ENCODE measurements at places on chromosomes 7 and 10.

DNA sequence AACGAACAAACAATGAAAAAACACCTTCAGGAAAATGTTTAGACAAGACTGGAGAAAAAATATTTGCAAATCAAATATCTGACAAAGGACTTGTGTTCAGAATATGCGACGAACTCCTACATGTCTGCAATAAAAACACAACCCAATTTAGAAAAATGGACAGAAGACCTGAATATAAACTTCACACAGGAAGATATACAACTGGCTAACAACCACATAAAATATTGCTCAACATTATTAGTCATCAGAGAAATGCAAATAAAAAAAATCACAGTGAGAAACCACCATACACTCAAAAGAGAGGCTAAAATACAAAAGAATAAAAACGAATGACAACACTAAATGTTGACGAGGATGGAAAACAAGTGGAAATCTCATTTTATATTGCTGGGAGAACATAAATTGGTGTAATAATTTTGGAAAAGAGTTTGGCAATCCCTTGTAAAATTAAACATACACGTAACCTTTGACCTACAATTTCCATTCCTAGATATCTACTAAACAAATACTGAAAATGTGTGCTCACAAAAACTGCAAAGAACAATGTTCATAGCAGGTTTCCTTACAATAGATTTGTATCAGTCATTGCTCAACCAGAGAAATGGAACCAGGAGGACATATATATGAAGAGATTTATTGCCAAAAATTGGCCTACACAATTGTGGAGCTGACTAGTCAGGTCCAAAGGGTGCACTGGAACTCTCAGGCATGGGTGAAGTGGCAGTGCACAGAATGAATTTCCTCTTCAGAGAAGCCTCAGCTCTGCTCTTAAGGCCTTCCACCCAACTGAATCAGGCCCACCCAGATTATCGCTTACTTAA, 82.9 kb upstream of the OGDHL start:
- DNase-seq = no peak

DNA sequence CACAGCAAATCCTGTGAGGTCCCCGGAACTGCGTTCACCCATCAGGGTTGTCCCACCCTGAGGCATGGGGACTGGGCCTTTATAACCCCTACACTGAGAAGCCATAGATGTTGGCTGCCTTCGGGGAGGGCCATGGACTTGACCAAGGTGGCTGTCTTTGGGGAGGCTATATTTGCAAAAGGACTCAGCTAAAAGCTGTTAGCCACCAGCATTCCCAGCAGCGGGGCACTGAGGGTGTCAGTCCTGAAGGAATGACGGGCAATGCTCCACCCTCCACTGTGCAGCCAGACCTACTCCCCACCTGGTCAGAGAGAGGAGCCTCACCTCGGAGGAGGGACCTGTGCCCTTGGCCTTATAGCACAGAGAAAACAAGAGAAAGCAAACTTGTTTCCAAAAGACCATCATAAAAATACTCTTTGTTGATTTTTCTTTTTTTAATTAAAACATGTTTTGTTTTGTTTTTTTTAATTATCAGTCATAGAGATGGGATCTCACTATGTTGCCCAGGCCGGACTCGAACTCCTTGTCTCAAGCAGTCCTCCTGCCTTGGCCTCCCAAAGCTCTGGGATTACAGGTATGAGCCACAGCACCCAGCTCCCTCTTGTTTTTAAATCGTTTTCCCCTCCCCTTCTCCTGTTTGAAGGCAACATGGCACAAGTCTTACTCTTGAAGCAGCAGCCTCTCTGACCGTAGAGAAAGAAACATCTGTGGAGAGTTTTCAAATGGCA, 26.7 kb upstream of the CUX1 start:
- no peak for DNase-seq

GRCh38 chr7:70790215-70791073, 341.5 kb upstream of the GALNT17 start:
- DNase-seq = no peak

GRCh38 chr10:34413214-34413613, 401.9 kb downstream of the PARD3 start:
- DNase-seq = no peak

DNA sequence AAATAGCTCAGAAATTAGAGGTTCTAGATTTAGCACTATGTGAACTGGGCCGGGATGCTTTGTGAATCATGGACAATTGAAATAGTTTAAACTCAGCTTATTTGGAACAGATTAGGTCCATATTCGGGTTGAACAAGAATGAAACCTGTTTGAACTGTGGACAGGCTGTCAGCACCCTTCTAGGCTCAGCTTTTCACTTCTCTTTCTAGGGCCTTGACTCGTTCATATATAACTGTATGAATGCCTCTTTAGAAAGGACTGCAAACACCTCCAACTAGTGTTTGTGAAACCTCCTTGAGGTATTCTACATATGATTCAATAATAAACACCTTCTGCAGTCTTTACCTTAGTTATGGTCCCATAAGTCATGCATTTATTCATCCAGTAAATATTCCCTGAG, 115.6 kb downstream of the REEP3 start:
- no peak for DNase-seq

Data from stimulated activated CD8-positive, alpha-beta memory T cell treated with anti-CD3 and anti-CD28 coated beads, Interleukin-15, amount 100 ng/mL, for 48 hours (primary cell).